ENCODE measurements at places on chromosomes 13 and 19.

- no peak for DNase-seq
Measured at GRCh38 chr19:40686882-40687524, 3.4 kb downstream of the NUMBL start.

GRCh38 chr13:36418022-36418805 lies 14.1 kb upstream of the CCNA1 start:
- DNase-seq, result no peak

DNA sequence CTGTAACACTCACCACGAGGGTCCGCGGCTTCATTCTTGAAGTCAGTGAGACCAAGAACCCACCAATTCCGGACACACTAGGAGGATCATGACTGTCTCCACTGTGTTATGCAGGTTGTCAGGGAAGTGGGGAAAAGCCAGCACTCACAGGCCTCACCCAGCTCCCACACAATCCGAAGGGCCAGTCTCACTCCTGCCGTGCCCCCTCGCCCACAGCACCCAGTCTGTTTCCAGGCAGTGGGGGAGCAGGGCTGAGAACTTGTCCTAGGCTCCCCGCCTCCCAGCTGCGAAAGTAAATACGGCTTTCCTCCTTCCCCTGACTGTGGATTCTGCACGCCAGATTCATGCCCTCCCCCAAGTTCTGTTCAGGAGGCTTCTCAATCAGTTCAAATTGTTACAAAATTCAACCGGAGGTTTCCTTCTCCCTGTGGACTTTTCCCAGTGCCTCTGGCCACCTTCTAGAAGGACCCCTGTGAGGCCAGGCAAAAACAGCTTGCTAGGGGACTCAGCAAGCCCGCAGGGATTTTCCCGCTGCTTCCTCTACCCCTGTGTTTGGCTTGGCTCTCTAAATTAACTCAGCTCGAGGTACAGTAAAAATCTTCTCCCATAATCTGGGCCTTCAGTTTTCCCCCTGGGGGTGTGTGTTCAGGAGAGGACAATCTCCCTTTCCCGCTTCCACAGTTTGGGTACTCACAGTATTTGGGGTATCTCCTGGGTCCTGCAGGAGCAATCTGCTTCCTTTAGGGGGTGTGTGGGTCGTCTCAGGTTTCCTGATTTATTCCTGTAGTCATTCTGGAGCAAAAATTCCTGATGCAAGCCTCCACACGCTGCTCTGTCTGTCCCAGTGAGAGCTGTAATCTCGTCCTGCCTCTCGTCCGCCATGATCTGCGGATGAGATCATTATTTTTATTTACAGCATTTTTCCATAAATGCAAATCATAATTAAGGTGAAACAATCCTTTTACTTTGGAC lies 899.8 kb downstream of the GPC5 start:
- no peak for DNase-seq

GRCh38 chr13:49649963-49650312 lies 21.6 kb downstream of the ARL11 start:
- DNase-seq, result no peak

- DNase-seq, result no peak
Measured at GRCh38 chr13:97719736-97720135, 233.7 kb upstream of the IPO5 start.

GRCh38 chr19:498511-498891 lies 2.2 kb downstream of the MADCAM1 start:
- no peak for DNase-seq

DNA sequence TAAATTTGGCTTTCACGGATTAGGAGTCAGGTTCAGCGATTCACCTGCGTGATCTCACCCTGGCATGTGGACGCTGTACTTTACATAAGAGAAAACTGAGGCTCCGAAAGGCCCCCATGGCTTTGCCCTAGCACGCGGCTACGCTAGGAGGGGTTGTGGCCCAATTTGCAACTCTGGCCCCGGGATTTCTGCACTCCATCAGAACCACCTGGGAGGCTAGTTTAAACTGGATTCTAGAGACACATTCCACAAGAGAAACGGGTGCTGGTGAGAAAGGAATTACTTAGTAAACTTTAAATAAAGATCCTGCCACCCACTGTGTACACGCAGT lies 6.2 kb downstream of the BCL3 start:
- DNase-seq, result no peak

DNA sequence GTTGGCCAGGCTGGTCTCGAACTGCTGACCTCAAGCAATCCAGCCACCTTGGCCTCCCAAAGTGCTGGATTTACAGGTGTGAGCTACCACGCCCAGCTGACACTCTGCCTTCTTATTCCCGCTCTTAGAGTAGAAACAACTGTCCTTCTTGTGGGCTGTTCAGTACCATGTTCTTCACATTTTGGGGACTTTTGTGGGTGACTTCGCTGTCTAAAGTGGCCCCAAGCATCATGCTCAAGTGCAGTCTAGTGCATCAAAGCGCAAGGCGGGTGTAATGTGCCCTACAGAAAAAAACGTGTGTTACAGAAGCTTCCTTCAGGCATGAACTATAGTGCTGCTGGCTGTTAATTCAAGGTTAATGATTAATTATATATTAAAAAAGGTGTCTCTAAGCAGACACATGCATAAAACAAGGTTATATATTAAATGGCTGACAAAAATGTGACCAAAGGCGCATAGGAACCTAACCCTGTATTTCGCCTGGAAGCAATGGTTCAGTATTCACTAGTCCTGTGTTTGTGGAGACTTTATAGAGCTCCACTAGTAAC lies 38.3 kb downstream of the ABCC4 start:
- no peak for DNase-seq

DNA sequence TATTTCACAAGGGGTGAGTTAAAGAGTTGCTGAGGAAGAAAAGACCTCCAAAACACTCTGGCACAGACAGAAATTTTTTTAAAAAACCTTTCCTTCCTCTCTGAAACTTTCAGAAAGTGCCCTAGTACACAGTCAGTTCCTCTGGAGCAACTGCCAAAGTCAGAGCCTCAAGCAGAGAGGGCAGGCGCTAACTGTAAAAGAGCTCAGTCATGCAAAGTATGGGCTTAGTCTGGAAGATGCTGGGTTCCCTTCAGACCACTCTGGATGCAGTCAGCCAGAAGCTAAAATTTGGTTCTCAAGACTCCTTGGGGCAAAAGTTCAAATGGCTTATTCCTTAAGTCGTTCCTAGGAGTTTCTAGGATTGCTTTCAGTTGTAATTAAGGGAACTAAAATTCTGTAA lies 671.6 kb downstream of the PCDH9 start:
- DNase-seq, result no peak

- no peak for DNase-seq
Measured at GRCh38 chr13:80242728-80243427, 98.0 kb downstream of the SPRY2 start.

DNA sequence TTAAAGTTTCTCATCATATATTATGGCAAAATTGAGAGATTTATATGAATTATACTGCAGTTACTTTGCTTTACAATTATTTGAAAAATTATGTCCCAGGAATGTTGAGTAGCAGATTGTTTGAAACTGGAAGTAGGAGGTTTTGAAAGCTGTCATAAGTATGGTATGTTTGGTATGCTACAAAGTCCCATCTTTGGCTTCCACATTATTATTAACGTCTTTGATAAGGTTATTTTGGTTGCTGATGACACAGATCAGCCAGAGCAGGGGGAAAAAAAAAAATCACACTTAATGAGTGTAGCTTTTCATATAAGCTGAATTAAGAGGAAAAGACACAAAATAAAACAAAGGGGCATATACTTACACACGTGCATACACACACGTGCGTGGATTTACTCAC lies 130.1 kb downstream of the SLITRK1 start:
- DNase-seq, result no peak

DNA sequence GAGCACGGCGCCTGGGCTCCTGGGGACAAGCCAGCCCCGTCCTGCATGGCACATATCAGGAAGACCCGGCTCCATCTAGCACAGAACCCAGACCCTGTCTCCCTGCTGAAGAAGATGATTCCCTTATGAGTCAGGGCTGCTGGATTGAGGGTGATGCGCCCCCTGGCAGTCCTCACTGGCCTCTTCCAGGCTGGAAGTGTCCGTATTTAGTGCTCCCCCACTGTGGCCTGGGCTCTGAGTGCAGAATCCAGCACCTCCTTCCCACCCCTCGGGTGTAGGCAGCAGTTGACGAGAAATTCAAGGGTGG lies 14.9 kb downstream of the COMP start:
- no peak for DNase-seq

DNA sequence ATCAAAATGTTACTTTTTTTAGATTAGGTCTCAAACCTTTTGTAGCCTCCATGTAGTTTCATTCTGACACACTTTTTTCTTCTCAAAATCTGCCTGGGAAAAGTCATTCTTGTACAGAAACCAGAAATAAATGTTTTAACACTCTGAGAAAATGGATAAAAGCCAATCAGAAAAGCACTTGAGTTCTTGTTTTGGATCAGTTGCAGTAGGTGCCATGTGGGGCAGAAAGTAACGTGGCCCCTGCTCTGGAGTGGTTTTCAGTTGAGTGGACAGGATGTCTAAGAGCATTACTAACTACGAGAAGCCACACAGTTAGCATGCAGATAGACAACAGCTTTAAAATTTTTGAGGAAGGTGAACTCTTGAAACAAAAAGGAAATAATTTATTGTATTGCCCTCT lies 19.1 kb downstream of the GPR183 start:
- no peak for DNase-seq

DNA sequence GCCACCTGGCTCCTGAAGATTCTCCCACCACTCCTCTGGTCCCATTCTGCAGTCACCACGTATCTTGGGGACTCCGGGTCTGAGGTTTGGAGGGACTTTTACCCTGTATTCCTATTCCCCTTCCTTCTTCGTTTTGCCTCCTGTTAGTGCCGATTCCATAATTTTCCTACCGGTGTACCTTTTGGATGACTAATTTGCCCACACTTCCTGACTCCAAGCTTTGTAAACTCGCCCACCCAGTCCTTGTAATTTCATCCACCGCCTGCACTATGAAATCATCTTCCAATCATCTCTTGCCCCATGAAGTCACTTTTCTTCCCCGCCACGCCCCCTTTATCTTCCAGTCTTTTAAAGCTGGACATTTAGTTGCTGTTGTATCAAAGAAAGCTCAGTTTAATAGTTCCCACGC lies 572 bp downstream of the UCHL3 start:
- DNase-seq, result no peak

GRCh38 chr13:33106656-33107360 lies 90.6 kb downstream of the KL start:
- DNase-seq, result no peak

GRCh38 chr19:14560776-14561108 lies 11.1 kb downstream of the NDUFB7 start:
- no peak for DNase-seq

DNA sequence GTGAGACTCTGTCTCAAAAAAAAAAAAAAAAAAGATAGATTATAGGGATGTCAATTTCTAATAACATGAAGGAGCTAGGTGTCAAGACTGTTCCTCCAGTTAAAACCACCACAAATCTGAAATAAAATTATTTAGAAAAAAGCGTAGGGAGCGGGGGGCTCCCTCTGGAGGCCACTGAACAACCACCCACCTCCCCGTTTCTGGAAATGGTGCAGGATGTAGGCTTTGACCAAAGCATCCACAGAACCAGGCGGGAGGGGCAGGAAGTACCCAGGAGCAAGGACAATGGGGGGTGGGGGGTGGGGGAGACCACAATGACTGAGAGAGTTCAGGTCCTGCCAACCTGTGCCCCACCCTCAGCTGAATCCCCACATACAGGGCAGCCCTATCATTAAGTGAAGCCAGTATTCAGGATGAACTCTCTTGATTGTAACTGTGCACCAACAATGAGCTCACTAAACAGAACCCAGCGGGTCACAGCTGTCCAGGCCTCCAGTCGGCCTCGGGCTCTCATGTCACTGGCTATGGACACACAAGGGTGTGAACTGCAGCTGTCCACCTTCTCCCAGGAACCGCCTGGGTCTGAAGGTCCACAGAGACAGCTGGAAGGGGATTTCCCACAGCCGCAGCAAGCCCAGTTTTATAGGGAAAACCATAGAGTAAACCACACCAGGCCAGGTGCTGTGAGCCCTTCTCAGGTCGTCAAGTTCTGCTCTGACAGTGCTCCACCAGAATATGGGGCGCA lies 6.6 kb downstream of the ZSCAN18 start:
- no peak for DNase-seq

GRCh38 chr19:44728178-44728577 lies 20.3 kb upstream of the BCL3 start:
- no peak for DNase-seq

- DNase-seq, result no peak
Measured at GRCh38 chr13:26653310-26653709, 95.8 kb downstream of the WASF3 start.

DNA sequence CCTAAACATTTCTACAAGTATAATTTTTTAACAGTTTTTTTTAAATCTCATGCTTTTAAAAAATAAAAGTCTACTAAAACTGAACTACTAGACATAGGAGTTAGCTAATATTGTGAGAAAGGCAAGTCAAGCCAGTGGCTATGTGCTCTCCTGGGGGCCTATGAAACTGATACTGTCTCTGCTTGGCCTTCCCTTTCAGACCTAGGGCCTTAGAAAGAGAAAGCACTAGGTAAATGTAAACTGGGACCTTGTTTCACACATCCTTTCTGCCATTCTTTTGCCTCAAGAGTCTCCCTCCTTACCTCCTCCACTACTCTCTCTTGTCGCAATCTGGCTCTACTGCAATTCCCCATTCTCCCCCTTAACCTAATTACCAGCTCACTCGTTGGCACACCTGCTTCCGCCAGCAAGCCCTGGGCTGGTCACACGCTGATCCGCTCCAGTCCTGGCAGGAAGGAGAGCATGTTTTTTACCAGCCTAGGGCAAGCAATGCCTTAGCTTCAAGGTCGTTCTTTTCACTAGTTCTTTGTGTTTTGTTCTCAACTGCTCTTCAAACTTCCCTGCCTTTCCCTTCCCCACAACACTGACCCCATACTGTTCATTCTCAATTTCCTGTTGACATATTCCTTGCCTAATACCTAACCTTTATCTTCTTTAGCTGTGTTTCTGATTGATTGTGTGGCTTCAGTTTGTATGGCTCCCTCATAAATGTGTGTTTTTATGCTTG lies 23.1 kb downstream of the TBC1D4 start:
- DNase-seq, result no peak

GRCh38 chr19:29804493-29804892 lies 7.3 kb upstream of the CCNE1 start:
- no peak for DNase-seq

DNA sequence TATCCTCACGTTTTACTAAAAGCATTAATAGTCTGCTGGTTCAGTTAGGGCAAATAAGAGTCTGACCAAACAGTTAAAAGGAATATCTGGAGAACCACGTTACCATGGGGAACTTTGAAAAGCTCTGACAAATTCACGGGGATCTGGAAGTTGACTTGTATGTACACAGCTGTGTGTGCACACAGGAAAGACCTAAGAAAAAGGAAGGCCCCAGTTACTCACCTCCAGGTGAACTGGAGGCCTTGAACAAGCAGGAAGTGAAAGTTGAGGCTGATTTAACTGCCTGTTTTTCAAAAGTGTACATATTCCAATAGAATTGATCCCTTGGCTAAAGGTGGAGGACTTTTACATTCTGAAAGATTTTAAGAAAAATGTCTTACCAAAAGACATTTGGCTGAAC lies 1891.6 kb upstream of the PCDH20 start:
- DNase-seq, result no peak
